ENCODE measurements at places on chromosomes 12 and 14.

GRCh38 chr14:81031488-81031887 lies 76.1 kb downstream of the TSHR start:
- no peak for DNase-seq

DNA sequence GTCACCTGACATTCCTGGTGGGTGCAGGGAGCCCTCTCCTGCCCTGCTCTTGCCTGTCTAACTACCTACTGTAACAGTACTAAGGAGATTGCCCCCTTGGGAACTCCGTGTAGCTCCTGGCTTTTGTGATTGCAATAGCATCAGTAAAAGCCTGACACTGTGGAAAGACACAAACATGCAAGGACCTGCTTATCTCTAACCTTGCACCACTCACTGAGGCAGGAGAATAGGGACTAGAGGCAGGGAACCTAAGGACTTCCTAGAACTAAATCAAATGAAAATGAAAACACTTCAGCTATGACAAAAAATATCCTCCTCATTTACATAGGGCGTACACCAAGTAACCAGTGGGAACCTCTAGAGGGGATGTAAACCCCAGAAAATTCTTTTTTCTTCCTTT lies 28.5 kb downstream of the TUBA1A start:
- DNase-seq: no peak

GRCh38 chr12:39619660-39620433 lies at the start of gene ABCD2:
Gene ABCD2, minus strand, starts transcription at chr12:39619803. Its CDS starts 188 bp downstream, at chr12:39619615.
- DNase-seq: no peak

DNA sequence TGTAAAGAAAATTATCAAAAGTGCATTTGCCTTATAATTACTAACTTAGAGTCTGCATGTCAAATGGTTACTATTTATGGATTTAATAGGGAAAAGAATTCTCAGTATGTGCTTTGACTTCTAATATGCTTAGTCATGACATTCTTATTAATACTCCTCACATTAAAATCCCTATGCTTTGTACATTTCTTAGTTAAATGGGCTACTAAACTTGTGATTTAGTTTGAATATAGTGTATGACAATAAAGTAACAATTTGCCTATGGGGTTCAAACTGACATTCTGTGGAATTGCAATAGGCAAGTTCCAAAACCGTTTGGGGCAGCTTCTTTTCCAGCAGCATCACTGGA lies 361.9 kb upstream of the TMTC1 start:
- no peak for DNase-seq

- no peak for DNase-seq
Observed at GRCh38 chr14:73230051-73230450, 7.3 kb upstream of the PAPLN start.
